Regular cardiac myocyte (primary cell): ENCODE measurements at places on chromosomes 1 and 21. TPM values are rescaled to one million over a fixed set of nuclear protein-coding genes. Genes with fewer than 3 reads are reported as not detected.

LCE1E gene
- total RNA-seq = not detected in 2 replicates

LZIC gene
- total RNA-seq = 28.8 and 41.8 TPM in 2 replicates

SMPDL3B gene
- under 0.01 and 0.28 TPM in 2 replicates for total RNA-seq

C8A gene
- not detected in 2 replicates for total RNA-seq

KIAA1614 gene
- 2.9 and 4.5 TPM in 2 replicates for total RNA-seq

SPRR2B gene
- total RNA-seq = not detected in 2 replicates

APP gene
- total RNA-seq = 316 and 567 TPM in 2 replicates

RRP15 gene
- 6.2 and 10.9 TPM in 2 replicates for total RNA-seq

OR14K1 gene
- not detected in 2 replicates for total RNA-seq

PGLYRP3 gene
- not detected in 2 replicates for total RNA-seq

RXFP4 gene
- total RNA-seq = under 0.01 TPM in 1 of 2 replicates, not detected in the other

NAV1 gene
- total RNA-seq = 23.0 and 30.7 TPM in 2 replicates

DMRTA2 gene
- under 0.01 TPM in 1 of 2 replicates, not detected in the other for total RNA-seq

HNRNPCL2 gene
- total RNA-seq = not detected in 2 replicates

PIGR gene
- total RNA-seq = under 0.01 TPM in 2 replicates

OBSCN gene
- 2.9 and 10.1 TPM in 2 replicates for total RNA-seq

VCAM1 gene
- total RNA-seq = 0.58 and 5.4 TPM in 2 replicates

GPR52 gene
- total RNA-seq = 0.28 and 0.38 TPM in 2 replicates

CFHR2 gene
- total RNA-seq = not detected in 2 replicates

KNCN gene
- total RNA-seq = not detected in 2 replicates

CRNN gene
- total RNA-seq = not detected in 2 replicates

PALMD gene
- 6.9 and 31.9 TPM in 2 replicates for total RNA-seq

OR6K3 gene
- total RNA-seq = not detected in 2 replicates

CD53 gene
- not detected in 2 replicates for total RNA-seq

TGFB2 gene
- total RNA-seq = 20.9 and 63.7 TPM in 2 replicates

PPFIA4 gene
- total RNA-seq = 9.0 and 39.2 TPM in 2 replicates

CELA3B gene
- not detected in 2 replicates for total RNA-seq

GJA9 gene
- not detected in 2 replicates for total RNA-seq

CDCA8 gene
- 1.4 and 24.2 TPM in 2 replicates for total RNA-seq

H6PD gene
- 10.7 and 19.4 TPM in 2 replicates for total RNA-seq

FALEC gene
- total RNA-seq = 0.28 TPM in 1 of 2 replicates, not detected in the other

IGSF9 gene
- not detected in 2 replicates for total RNA-seq

OSCP1 gene
- 7.1 and 14.7 TPM in 2 replicates for total RNA-seq

LCE3A gene
- total RNA-seq = not detected in 2 replicates

SHISA4 gene
- total RNA-seq = 7.9 and 18.0 TPM in 2 replicates

PCAT6 gene
- total RNA-seq = 0.56 TPM in 1 of 2 replicates, not detected in the other

SERTAD4 gene
- 11.8 and 12.1 TPM in 2 replicates for total RNA-seq

BCAN gene
- under 0.01 TPM in 1 of 2 replicates, not detected in the other for total RNA-seq

RGSL1 gene
- total RNA-seq = not detected in 2 replicates

ASAP3 gene
- 10.5 and 32.1 TPM in 2 replicates for total RNA-seq

BTBD19 gene
- 4.4 and 11.0 TPM in 2 replicates for total RNA-seq

HFM1 gene
- total RNA-seq = under 0.01 and 0.28 TPM in 2 replicates

TRNP1 gene
- 12.1 and 17.4 TPM in 2 replicates for total RNA-seq

SPATA45 gene
- total RNA-seq = 1.1 TPM in 1 of 2 replicates, not detected in the other

OR6N1 gene
- total RNA-seq = not detected in 2 replicates

DDR2 gene
- 116 and 168 TPM in 2 replicates for total RNA-seq

IGFN1 gene
- total RNA-seq = 0.28 TPM in 1 of 2 replicates, not detected in the other

REN gene
- total RNA-seq = not detected in 2 replicates

GRHL3 gene
- total RNA-seq = under 0.01 and 0.38 TPM in 2 replicates

PTGER3 gene
- total RNA-seq = 0.77 and 1.1 TPM in 2 replicates

ZMPSTE24 gene
- 68.8 and 129 TPM in 2 replicates for total RNA-seq

CD84 gene
- total RNA-seq = not detected in 2 replicates

NTNG1 gene
- total RNA-seq = 0.85 and 1.3 TPM in 2 replicates

CSF3R gene
- under 0.01 TPM in 1 of 2 replicates, not detected in the other for total RNA-seq
